Astrocyte (in vitro differentiated cells and primary cell): ENCODE measurements at places on chromosomes 16 and 17. TPM values are rescaled to one million over a fixed set of nuclear protein-coding genes. Genes with fewer than 3 reads are reported as not detected.

DNA sequence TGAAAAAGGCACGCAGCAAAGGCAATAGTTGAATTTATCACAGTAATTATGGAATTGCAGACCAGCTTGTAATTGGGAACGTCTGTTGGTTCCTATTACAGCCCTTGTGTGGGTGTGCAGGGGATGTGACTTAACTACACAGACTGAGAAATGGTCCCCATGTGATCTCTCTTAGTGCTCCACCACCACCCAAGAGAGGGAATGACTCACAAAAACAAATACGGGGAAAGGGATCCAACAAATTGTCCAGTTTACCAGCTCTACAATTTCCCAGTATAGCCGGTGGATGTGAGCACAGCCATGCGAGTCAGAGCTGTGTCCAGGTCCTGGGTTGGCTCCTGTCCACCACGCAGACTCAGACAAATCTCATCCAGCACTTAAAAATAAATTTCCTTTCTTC, 337.9 kb downstream of the GRIN2A start:
- DNase-seq = peak; percentile 72

MSI2 gene
- 53.7 and 67.9 TPM in 2 replicates for total RNA-seq

GRCh38 chr16:50684823-50685461, 3.8 kb upstream of the SNX20 start:
- no peak for DNase-seq

DNA sequence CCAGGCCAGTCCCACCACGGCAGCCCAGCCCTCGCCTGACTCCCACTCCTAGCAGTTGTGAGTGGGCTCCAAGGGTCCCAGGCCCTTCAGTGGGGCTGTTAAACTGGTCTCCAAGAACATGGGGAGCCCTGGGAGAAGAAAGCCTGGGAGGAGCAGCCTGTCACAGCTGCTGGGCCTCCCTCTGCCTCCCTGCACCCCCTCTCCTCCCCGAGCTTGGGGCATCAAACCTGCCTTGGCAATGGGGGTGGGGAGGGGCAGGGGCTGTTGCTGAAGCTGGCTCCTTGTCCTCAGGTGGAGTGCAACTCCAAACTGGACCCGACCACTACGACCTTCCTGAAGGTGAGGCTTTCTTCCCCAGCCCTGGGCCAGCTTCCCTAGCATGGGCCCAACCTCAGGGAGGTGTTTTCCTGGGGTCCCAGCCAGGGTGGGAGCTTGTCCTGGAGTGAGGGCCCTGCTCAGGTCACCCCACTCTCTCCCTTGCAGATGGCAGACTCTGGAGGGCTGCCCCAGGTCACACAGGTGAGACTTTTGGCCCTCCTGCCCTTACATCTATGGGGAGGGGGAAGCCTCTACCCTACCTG, 6.6 kb upstream of the SETD6 start:
- DNase-seq = no peak

DNA sequence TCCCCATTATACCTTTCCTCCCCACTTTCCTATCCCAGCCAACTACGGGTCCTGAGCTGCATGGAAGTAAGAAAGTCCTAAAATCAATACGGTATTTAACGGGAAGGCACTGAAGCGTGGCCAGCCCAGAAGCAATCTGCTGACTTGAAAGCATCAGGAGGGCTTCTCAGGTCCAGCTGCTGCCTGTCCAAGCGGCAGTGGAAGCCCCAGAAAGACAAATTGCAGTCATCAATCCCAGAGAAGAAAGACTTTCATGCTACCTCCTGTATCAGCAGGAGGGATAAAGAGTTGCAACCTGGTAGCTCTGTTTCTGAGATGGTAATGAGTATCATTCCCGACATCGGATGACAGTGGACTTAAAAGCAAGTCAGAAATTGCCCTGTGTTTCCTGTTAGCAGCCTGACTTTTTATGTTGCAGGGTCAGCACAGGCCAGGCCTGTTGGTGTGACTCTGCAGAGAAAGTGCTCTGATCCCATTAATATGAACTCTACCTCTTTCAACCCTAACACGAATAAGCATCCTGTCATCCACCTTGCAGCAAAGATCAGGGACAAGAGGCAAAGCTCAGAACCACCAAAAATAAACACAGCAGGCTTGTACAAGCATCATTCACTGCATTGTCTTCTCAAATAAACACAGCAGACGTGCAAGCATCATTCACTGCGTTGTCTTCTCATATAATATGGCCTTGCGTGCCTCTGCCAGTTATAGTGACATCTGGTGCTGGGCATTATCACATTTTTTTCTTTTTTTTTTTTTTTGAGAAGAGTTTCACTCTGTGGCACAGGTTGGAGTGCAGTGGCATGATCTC, 358.6 kb upstream of the CDH11 start:
- DNase-seq = no peak

HAP1 gene
- 0.46 and 0.52 TPM in 2 replicates for total RNA-seq

DNA sequence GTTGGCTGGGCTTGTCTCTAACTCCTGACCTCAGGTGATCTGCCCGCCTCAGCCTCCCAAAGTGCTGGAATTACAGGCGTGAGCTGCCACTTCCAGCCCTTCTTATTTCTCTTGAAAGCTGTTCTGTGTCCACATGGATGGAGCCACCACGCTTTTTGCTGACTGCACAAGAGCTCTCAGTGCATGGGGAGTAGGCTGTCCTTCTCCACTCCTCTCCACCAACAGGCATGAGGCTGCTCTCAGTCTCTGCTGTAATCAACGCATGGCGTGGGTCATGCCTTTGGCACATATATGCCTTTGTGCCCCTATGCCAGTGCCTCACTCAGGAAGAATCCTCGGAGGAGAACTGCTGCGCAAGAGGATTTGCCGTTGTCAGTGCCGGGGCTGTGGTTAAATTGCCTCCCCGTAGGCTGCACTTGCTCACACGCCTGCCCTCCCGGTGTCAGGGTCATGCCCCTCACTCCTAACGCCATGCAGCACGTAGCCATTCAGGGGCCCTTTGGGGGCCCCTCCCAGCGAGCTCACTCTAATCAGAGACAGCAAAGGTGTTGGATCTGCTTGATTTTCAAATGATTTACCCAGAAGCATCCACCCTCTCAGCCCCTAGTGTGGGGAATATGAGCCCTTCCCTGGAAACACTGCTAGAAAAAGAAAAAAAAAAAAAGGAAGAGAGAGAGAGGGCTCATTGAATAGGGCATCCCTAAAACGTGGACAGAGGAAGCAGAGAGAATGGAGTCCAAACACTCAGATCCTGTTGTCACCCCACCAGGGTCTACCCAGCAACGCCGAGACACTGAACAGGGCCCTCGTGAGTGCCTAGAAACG, 47.5 kb upstream of the ZCCHC14 start:
- DNase-seq = no peak

DNA sequence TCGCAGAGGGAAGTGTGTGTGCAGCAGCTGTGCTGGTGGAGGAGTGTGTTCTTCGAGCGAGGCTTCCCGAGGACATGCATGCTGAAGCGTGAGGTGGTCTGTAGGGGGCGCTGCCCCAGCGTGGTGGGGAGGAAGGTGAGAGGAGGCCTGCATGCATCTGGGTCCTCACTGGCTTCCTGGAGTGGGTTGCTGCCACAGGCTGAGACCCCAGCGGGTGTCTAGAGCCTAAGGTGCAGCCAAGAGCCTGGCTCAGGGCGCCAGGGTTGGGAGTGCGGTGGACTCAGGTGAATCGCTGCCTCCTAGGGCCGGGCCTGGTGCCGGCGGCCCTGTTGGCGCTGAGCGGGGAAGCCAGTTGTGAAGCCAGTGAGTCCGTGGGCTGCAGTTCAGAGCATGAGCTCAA, 7.5 kb upstream of the HSD3B7 start:
- no peak for DNase-seq
